ENCODE measurements at places on chromosomes 1 and 21.

- DNase-seq = no peak
Measured at GRCh38 chr1:211822677-211823407, 7.7 kb downstream of the LPGAT1 start.

GRCh38 chr1:223742856-223743517 lies 30.6 kb downstream of the CAPN2 start:
- DNase-seq = no peak

DNA sequence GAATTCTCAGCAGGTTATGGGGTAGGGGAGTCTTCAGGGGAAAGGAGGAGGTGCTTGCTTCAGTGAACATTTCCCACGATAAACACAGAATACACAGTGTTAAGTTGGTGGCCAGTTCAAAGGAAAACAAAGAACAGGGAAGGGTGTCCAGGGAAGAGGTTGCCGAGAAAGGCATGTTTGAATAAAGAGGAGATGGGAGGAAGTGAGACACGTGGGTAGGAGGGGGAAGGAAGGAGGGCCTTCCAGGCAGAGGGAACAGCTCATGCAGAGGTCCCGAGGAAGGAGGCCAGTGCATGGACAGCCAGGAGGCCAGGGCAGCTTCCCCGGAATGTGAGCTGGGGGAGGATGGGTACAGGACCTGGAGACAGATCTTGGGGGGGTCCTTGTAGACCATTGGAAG lies 130.3 kb upstream of the TMEM51 start:
- no peak for DNase-seq

DNA sequence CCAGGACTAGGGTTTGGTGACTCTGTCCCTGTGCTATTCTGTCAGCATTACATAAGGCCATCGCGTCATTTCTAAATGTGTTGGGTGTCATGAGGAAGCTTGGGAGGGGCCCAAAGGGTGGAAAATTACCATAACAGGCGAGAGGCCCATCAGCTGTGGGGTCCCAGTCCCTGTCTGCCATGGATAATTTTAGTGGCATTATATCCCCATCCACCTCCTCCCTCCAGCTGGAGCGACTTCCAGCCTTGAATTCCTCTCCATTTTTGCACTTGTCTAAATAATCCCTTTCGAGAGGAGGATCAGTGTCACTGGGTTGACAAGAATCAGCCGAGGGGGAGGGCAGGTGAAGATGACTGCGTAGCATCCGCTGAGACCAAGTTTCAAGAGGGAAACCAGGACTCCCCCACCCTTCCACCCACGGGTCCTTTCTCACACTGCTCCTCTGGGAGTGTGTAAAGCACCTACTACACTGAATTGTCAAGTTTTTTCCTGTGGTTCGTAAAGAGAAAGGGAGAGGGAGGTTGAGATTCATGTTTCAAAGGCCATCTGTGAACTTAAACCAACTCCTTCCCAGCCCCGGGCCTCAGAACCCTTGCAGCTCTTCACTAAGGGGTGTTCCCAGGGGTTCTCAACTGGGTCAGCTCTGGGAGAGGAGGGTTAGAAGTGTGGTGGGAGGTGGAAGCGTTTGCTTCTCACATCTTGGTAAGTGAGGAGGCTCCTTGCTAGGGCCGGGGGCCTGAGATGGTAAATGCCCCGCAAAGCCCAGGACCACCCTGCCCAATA lies 29.2 kb downstream of the VASH2 start:
- no peak for DNase-seq

- no peak for DNase-seq
Measured at GRCh38 chr21:43936247-43936967, 71.4 kb downstream of the AGPAT3 start.

- no peak for DNase-seq
Measured at GRCh38 chr21:44703731-44704635, 7.0 kb downstream of the KRTAP10-12 start.

DNA sequence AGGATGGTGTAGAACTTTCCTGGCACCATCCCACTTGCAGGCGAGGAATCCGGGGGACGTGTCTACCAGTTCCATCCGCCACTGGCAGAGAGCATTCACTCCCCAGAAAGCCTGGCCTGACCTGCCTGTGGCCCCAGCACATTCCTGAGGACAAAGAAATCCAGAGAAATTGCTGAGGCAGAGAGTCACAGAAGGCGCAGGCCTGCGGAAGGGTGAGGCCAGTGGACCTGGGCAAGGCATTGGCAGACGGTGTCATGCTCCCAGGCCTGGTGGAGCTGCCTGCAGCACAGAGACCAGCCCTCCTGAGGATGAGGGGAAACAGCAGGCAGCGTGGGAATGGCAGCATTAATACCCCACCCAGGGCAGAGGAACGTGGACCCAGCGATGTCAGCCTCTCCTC lies 81.2 kb upstream of the F3 start:
- DNase-seq = peak; percentile 67

DNA sequence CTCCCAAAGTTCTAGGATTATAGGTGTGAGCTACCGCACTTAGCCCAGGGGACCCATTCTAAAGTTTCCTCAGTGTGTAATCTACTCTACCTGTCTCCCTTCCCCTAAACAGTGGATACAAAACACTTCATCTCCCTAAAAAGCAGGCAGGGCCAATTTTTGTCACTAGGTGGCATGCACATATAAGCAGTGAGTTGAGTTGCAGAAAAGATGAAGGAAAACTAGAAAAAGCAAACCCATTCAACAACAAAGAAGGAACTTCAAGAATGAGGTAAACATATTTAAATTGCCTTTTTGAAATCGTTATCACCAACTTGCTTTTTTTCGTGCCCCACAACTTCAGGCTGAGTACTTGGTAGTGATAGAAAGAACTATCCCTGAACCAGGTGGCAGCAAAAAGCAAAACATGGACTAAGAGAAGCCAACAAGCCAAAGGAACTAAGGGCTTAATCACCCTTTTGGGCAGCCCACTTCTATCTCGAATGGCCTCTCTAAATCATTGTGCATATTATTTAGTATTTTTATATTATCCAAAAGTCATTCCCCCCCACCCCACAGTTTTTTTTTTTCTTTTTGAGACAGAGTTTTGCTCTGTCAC lies 19.7 kb upstream of the ALDH9A1 start:
- peak; percentile 31 for DNase-seq

GRCh38 chr1:160733898-160734297 lies 5.1 kb upstream of the SLAMF7 start:
- no peak for DNase-seq

GRCh38 chr1:92994105-92994712 lies 32.9 kb upstream of the DIPK1A start:
- peak; percentile 15 for DNase-seq

- DNase-seq = no peak
Measured at GRCh38 chr1:16921391-16922185, at the start of gene CROCC. Gene CROCC, plus strand, starts transcription at chr1:16921931. Its CDS starts 88 bp downstream, at chr1:16922019.

- no peak for DNase-seq
Measured at GRCh38 chr1:184513966-184514365, 127.1 kb downstream of the C1orf21 start.

- no peak for DNase-seq
Measured at GRCh38 chr1:41566969-41567368, 82.5 kb upstream of the EDN2 start.

DNA sequence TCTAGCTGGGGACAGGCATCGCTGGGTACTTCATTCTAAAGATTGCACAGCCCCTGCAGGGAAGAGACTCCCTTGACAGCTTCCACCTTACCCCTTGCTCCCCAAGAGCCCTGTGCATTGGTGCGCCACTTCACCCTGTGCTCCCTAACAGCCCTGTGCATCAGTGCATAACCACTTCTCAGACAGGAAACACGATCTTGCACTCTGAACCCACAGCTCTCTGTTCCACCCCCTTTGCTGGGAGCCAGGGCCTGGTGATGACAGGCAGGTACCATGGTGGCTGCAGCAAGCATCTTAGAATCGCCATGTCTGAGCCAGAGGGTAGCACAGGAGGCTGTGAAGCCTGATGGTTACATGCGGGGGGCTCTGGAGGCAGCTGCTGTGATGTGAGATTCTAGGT lies 5.0 kb downstream of the ALPL start:
- DNase-seq = no peak

GRCh38 chr1:10730985-10731384 lies 65.5 kb downstream of the CASZ1 start:
- DNase-seq = peak; percentile 66

- DNase-seq = no peak
Measured at GRCh38 chr1:38308780-38309179, 262.2 kb upstream of the POU3F1 start.

DNA sequence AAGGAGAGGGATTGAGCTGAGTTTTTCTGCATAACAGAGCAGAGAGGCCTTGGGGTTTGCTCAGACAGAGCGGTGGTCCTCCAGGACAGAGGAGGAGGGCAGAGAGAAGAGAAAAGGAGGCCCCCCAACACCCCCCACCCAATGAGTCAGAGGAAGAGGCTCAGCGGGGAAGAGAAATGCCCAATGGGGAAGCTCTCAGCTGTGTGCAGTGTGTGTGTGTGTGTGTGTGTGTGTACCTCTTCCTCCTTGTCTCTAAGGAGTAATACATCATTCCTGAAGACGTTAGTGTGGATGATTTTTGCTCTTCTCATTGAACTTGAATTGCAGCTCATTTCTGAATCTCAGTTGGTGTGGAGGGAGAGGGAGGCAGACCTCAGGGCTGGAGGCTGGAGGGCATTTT lies 8.7 kb downstream of the TMPRSS3 start:
- no peak for DNase-seq

DNA sequence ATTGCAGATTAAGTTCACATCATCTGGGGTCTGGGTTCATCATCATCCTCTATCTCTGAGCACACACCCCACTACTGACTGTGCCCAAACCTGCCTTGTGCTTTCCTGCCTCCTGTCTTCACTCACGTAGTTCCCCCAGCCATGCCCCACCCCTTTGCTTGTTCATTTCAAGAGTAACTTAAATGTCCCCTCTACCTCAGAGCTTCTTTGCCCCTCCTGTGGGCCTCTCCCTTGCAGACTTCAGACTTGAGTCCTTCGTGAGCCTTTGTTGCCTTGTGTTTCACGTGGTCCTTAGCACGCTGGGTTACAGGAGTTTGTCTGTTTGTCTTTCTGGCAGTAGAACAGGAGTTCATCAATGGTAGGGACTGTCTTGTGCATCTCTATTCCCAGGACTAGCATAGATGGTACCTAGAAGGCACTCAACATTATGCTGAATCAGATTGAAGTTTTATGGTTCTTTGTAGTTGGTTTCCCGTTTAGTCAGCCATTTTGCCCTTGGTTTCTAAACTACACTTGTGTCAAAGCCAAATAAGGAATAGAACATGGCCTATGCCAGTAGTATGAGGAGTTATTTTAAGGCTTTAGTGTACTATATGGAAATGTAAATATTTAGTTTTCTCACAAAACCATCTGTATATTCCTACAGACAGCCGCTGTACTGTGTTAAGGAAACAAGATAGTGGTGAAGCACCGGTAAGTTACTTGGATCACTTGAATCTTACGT lies 86.2 kb downstream of the TTC3 start:
- DNase-seq = no peak

DNA sequence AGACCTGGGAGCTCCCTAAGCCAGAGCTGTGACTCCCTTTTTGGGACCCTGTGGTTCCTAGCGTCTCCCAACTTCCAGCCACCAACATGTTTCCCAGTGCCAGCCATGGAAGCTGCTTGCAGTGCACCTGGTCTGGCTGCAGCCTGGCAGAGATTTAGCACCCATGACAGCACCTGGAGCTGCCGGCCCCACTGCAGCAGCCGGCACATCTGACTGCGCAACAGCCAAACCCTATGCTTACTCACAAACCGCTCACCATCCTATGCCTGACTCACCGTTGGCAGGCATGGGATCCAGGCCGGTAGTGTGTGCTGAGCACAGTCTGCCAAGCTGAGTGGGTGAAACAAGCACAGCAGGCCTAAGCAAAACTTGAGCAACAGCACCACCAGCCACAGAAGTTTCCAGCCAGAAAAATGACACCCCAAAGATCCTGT lies 435.9 kb upstream of the PRMT6 start:
- peak; percentile 65 for DNase-seq

- DNase-seq = no peak
Measured at GRCh38 chr21:19368944-19369343, 965.4 kb upstream of the TMPRSS15 start.

- no peak for DNase-seq
Measured at GRCh38 chr1:172976222-172977041, 74.3 kb downstream of the TNFSF18 start.

All from H54 (cell line).